ENCODE measurements at places on chromosomes 12 and 14. TPM values are rescaled to one million over a fixed set of nuclear protein-coding genes. Genes with fewer than 3 reads are reported as not detected.

GRCh38 chr12:69154585-69155363, 84.6 kb upstream of the CPSF6 start:
- DNase-seq: peak; percentile 88

GRCh38 chr12:6030081-6030480, 85.0 kb upstream of the ANO2 start:
- DNase-seq: no peak

Gene KRT72
- not detected for total RNA-seq

DNA sequence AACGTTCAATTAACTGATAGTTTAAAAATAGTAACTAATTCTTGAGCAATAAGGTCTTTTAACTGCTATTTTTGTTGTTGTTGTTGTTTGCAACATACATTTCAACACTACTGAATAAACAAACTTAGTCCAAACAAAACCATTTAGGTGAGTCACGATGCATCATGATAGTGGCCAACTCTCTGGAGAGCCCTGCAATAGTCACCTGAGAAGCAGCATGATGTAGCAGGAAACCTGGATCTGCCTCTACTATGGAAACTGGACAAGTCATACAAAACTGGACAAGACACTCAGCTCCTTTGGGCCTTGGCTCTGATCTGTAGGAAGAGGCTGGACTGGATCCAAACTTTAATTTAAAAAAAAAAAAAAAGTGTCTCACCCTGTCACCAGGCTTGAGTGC, 117.3 kb downstream of the MED13L start:
- DNase-seq: no peak

DNA sequence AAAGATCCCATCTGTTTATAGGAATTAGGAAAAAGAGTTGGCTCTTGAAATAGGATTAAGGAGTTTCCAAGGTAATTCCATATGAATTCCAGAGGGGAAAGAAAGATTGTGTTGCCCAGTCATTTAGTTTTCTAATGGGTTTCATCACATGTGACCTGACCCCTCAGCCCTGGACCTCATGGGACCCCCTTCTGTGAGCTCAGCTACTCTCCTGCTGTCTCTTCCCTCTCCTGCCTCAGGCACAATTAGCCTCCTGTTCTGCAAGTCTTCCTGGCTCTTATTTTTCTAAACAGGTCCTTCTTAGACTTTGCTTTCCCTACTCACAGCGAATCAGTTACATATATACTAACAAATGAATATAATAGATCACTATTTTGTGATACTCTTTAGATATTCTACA, 237.7 kb downstream of the TRHDE start:
- DNase-seq: no peak

DNA sequence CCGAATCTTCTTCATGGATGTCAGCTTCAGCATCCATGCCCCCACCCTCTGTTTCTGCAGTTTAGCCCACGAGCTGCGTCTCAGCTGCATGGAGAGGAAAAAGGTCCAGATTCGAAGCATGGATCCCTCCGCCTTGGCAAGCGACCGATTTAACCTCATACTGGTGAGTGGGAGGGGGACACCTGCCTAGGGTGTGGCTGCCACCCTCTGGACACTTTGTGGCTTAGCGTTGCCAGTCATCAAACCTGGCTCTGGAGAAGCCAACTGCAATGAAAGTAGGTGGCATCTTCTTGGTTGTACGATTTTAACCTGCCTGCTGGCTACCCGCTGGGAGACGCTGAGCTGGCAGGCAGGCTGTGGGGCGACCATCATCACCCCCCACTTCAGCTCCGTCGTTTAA, 16.7 kb downstream of the DCAF4 start:
- DNase-seq: no peak

DNA sequence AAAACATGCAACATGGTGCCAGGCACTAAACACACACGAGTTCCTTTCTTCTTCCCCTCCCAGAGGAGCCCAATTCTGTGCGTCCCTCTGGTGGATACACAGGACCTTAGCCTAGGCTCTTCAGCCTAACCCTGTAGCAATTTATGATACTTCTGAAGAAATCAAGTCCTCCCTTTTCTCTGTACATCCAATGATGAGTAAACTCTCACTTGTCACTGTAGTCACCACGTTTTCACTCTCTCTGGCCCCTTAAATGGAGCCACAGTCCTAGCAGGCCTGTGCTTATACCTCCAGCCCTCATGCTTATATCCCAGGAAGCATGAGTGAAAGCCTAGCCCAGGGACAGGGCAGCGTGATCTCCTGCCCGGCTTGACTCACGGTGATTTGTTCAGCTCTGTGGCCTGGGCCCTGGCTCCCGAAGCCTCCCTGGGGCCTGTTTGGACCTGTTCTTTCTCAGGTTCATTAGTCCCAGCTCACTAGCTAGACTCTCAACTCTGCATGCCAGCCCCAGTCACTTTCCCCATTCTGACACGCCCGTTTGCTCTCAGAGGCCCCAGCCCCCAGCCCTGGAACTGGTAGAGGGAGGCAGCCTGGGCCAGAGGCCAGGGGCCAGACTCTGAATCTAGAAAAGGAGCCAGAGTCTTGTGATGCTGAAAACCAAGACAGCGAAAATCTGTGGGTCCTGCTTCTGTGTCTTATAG, 24.1 kb upstream of the PLEKHG3 start:
- no peak for DNase-seq

Gene RNASE7
- total RNA-seq: not detected

Gene TTC9
- 7.9 TPM for total RNA-seq

- DNase-seq: no peak
Measured at GRCh38 chr14:49670475-49670874, 17.5 kb downstream of the POLE2 start.

DNA sequence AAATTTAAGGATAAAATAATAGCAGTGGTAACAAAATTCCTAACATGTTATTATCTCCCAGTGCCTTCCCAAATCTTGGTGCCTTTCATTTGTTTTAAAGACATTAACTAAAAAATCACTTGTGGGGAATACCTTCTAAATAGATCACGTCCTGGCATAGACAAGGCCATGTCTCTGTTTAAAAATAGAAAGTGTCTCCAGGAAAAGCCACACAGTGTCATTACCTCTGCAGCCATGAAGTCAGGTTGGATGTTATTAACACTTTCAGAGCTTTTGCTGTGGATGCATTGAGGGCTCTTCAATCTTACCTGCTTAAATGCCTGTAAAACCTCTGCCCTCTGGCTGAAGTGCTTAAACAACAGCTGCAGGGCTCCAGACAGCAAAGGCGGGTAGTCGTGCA, 211.1 kb downstream of the ITPR2 start:
- DNase-seq: no peak

- peak; percentile 83 for DNase-seq
Measured at GRCh38 chr14:71720978-71721624, 211.1 kb upstream of the RGS6 start.

GRCh38 chr14:52031781-52032180, 37.1 kb downstream of the NID2 start:
- DNase-seq: no peak

Data from Karpas-422 (cell line).